GM12891 (cell line): ENCODE measurements at places on chromosomes 1 and 21.

- DNase-seq: no peak
These were observed 5.8 kb downstream of the BCL9 start for GRCh38 chr1:147547065-147547464.

GRCh38 chr1:56758135-56758534, 61.1 kb downstream of the FYB2 start:
- DNase-seq: no peak

- DNase-seq: no peak
These were observed 45.1 kb upstream of the MPC2 start for GRCh38 chr1:167981933-167982332.

- DNase-seq: no peak
These were observed 1.1 kb upstream of the CD244 start for GRCh38 chr1:160863774-160864131.

GRCh38 chr1:214208460-214208859, 72.5 kb upstream of the SMYD2 start:
- no peak for DNase-seq

GRCh38 chr1:88378560-88378959, 305.5 kb upstream of the PKN2 start:
- no peak for DNase-seq

GRCh38 chr21:46243325-46243724, 14.8 kb upstream of the LSS start:
- no peak for DNase-seq

DNA sequence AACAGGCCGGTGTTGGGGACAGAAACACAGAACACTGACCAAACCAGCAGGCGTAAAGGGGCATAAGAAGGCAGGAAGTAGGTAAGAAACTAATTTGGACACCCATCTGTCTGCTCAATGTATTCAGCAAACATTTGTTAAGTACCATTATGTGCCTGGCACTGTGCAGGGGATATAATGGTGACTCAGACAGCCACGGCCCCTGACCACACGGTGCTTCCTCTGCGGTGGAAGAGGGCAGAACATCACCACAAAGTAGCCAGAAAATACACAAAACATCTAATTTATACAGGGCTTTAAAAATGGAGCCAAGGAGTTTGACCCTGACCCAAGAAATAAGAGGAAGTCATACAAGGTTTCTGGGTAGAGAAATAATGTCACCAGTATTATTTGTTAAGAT, 12.9 kb downstream of the DNAJC11 start:
- DNase-seq: no peak

- DNase-seq: no peak
These were observed 9.1 kb downstream of the GBP7 start for GRCh38 chr1:89166705-89167104.

- no peak for DNase-seq
These were observed 1708.5 kb downstream of the BRINP3 start for GRCh38 chr1:188769181-188769580.

- DNase-seq: no peak
These were observed 9.8 kb downstream of the ACAP3 start for GRCh38 chr1:1297802-1298424.

DNA sequence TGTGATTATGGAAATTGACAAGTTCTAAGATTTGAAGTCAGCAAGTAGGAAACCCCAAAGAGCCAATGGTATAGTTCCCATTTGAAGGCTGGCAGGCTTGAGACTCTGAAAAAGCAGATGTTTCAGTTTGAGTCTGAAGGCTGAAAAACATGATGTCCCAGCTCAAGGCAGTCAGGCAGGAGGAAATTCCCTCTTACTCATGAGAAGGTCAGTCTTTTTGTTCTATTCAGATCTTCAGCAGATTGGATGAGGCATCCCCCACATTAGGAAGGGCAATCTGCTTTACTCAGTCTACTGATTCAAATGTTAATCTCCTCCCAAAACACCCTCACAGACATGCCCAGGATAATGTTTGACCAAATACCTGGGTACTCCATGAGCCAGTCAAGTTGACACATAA, 372.5 kb upstream of the ST6GALNAC5 start:
- DNase-seq: no peak

GRCh38 chr1:184218458-184219075, 167.0 kb downstream of the TSEN15 start:
- DNase-seq: no peak

GRCh38 chr1:148161053-148161901, 9.2 kb upstream of the NBPF11 start:
- no peak for DNase-seq

- DNase-seq: no peak
These were observed 67.0 kb downstream of the RGS18 start for GRCh38 chr1:192225266-192225665.

DNA sequence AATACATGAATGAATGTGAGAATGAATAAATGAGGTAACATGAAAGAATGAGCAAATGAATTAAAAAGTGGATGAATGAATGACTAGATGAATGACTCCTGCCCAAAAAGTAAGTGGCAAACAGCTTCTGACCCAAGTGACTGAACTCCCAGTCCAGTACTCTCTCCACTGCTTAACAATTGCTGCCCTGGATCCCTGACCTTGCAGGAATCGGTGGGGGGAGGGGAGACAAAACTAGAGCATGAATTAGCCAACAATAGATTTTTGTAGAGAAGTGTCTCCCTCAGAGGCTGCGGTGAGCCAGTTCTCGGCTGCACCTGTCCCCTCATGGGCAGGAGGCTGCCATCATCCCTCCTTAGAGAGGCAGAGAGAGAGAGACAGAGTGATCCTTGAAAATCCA, 5.9 kb upstream of the GRIK3 start:
- DNase-seq: no peak

DNA sequence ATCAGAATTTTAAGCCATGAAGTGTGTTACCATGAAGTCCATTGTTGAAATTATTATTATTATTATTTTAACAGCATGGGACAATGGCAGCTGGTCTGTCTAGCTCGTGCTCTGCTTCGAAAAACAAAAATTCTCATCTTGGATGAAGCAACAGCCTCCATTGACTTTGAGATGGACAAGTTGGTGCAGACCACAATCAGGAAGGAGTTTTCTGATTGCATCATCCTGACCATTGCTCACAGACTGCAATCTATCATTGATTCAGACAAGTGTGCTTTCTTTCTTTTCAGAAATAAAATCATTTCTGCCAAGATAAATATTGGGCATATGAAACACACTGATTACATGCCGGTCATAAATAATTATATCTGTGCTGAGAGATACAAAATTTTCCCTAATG, 21.0 kb downstream of the HSPA13 start:
- DNase-seq: no peak

GRCh38 chr1:15153842-15154479, 414 bp downstream of the TMEM51 start:
- DNase-seq: peak; percentile 65

GRCh38 chr1:248818505-248819374, 7.0 kb downstream of the SH3BP5L start:
- no peak for DNase-seq

- DNase-seq: no peak
These were observed 249.2 kb downstream of the NCAM2 start for GRCh38 chr21:21247424-21247823.

DNA sequence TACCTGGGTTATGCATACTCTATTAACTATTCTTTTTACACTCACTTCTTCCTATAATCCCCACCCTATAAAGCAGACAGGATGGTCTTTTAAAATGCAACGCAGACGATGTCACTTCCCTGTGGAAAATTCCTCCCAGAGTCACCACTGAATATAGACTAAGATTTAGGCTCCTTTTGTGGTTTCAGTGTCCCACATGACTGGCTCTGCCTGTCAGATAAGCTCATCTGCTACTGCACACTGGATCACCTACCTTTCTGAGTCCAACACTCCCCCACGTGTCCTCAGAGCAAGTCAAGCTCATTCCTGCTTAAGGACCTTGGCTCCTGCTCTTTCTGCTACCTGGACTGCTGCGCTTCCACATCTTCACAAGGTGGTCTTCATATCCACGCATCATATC, 73.0 kb upstream of the SIPA1L2 start:
- no peak for DNase-seq

GRCh38 chr1:208526613-208527125, 282.5 kb upstream of the PLXNA2 start:
- DNase-seq: no peak

DNA sequence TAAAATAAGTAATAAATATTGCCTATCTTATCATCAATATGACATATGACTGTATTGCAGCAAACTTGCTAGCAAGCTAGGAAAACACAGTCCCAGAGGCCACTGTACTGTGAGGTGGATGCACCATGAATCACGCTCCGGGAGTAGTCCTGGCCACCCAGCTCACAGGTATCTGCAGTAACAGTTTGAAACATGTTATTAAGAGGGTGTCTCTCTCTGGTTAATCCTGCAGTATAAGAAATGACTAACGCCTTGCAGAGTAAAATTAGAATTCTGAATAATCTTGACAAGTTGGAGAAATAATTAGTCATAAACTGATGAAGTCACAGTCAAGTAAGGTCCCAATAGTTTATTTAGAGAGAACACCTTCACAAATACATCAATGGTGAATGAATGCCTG, 34.0 kb upstream of the DPT start:
- no peak for DNase-seq

GRCh38 chr1:30665216-30666010, 58.0 kb downstream of the MATN1 start:
- DNase-seq: no peak
